ENCODE measurements at places on chromosomes 6 and 20.

GRCh38 chr6:26450240-26450639 lies 7.5 kb upstream of the BTN2A1 start:
- ATAC-seq, result no peak

DNA sequence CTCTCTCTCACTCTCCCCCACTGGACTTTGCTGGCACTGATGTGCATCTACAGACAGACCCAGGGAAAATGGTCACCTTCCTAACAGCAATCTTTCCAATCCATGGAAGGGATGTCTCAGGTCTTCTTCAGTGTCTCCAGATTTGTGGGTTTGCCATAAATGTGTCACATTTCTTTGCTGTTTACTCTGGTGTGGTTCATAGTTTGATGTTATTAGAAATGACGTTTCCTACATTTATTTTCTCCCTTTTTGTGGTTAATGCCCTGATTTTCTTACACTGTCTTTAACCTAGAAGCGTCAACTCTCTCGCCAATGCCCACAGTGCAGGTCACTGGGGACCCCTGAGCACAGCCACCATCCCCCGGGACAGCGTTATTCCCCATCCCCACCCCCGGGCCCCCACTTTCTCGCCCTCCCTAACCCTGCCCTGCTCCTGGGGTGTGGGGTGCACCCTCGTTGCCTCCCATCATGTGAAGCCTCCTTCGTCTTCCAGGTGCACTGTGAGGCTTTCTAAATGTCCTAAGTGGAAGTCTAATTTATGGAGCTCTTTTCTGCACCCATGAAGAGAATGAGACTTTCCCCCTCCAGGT lies 86.5 kb downstream of the YTHDF1 start:
- ATAC-seq, result no peak

DNA sequence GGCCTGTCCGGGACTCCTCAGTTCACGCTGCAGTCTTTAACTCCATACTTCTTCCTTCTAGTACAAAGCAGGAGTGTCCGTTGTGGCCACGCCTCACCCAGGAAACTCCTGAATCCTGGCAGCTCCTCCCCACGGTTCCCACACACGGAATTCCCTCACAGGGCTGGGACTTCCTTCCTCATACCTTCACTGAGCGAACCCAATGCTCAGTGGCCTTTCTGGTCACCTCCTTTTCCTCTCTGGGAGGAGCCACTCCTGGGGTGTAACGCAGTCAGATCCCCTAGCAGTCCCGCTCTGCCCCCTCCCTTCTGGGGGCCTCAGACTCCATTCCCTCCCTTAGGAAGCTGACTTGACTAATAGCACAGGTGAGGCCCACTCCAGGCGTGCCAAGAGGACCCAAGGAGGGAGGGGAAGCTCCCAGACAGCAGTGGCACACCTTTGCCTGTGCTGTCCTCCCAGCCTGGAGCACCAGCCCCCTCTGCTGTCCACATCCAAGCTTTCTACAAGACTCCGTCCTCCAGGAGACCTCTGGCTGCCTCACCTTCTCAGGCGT lies at the start of gene SLC52A3:
TSS of gene SLC52A3 (minus strand) at position 75 of the 553 bp plus-strand sequence. CDS start 2,726 bp downstream, outside the sequence.
- peak; percentile 58 for ATAC-seq

DNA sequence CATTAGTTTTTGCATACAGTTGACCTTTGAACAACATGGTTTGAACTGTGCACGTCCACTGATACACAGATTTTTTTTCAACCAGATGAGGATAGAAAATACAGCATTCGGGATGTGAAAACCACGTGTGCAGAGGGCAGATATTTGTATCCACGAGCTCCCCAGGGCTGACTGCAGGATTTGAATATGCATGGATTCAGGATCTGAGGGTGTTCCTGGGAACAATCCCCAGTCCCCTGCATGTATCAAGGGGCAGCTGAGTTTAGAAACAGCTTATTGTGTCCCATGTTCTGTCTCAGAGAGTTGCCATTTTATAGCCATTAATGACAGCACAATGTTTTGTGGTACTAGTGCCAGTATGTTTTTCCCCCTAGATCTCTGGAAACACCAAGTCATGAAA lies 53.6 kb downstream of the CD164 start:
- ATAC-seq, result no peak

- no peak for ATAC-seq
Observed at GRCh38 chr6:105714846-105715245, 312.0 kb upstream of the PREP start.

DNA sequence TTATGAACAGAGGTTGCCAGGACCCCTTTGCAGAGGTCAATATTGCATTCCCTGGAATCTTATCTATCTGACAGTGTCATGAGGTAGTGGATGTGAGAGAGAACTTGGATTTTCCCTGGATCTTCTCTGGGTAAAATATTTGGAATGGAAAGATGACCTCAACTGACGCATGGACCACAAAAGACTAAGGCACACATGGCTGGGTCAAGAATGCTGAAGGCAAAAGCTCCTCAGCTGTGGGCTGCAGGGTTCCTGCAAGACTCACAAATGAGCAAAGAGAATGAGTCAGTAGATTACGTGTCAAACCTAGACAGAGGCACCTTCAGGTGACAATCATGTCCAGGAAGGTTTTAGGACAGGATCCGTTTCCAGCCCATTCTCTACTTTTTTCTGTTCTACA lies 484.0 kb downstream of the C6orf118 start:
- ATAC-seq, result no peak

GRCh38 chr20:53592992-53593465 lies 610 bp downstream of the ZNF217 start:
- peak; percentile 8 for ATAC-seq

- ATAC-seq, result no peak
Observed at GRCh38 chr6:105815661-105816555, 270.2 kb upstream of the PRDM1 start.

- ATAC-seq, result no peak
Observed at GRCh38 chr6:38039502-38039901, 220.0 kb downstream of the ZFAND3 start.

- ATAC-seq, result no peak
Observed at GRCh38 chr6:69813508-69813907, 16.7 kb upstream of the LMBRD1 start.

- peak; percentile 81 for ATAC-seq
Observed at GRCh38 chr6:156731396-156731795, 45.8 kb upstream of the ARID1B start.

DNA sequence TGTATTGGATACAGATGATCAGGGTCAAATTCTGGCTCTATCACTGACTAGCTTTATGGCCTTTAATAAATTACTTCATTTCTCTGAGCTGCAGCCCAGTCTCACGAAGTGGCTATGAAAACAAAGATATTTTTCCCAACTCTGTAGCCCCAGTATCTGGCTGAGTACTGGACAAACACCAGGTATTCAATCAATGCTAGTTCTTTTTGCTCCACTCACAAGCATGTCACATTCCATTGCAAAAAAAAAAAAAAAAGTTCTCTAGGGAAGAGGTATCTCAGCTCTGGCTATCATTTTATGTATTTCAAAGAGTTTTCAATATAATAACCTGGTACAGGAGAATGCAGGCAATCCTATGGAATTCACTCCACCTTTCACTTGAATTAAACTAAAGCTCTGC lies 3.1 kb downstream of the CHD6 start:
- ATAC-seq, result no peak

- ATAC-seq, result no peak
Observed at GRCh38 chr6:128057541-128057940, 156.7 kb upstream of the THEMIS start.

GRCh38 chr6:80535914-80536565 lies 429.6 kb downstream of the BCKDHB start:
- ATAC-seq, result no peak

DNA sequence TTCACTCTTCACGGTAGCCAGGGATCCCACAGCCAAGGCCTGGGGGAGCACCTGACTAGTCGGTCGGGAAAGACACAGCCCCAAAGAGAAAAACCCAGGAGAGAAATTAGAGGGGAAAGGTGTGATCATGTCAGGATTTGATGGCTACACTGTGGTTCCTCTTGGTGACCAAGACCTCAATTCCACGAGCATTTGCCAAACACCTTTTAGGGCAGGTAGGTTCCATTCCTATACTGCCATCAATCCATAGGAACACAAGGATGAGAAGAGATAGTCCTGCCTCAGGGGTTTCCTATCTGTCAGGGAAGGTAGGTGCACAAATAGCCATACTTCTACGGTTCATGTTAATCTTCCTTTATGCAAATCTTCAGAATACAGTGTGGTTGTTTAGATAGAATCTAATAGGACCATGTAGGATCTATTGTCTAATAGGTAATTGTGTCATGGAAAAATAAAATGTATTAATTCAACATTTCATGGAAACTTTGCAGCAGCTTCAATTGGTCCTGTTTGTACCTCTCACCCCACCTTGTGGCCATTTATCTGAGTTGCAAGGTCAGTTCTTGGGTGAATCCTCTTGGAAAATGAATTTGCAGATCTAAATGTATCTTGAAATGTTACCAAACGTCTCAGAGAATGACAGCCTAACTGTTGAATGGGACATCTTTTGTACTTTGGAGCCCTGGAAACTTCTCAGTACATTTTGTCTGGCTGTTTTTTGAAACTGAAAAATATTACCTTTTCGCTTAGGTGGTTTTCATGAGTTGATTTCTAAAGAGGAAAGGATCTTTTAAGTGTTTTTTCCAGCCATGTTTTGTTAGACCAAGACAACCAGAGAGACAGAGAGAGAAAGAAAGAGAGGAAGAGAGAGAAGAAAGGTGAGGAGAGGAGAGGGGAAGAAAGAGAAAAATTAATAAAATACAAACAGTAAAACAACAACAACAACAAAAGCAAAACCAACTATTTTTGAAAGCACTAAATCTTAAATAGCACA lies 33.7 kb upstream of the IYD start:
- ATAC-seq, result no peak

DNA sequence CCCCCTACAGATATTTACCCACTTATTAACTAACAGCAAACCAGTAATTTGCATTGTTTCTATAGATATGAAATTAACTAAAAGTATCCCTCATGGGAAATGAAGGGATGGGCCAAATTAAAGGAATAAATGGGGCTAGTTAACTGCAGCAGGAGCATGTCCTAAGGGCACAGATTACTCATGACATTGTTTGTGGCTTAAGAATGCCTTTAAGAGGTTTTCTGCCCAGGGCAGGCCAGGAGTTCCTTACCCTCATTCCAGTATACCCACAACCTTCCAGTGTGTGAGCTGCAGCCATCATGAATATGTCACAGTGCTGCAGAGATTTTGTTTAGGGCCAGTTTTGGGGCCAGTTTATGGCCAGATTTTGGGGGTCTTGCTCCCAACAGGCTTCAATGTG lies 1101.9 kb downstream of the PRIM2 start:
- no peak for ATAC-seq

- no peak for ATAC-seq
Observed at GRCh38 chr6:78462728-78463127, 404.6 kb upstream of the IRAK1BP1 start.

- no peak for ATAC-seq
Observed at GRCh38 chr6:33057222-33058150, 16.0 kb downstream of the HLA-DPA1 start.

GRCh38 chr6:16999491-17000436 lies 102.1 kb upstream of the STMND1 start:
- no peak for ATAC-seq

GRCh38 chr6:3031857-3032640 lies 32.4 kb downstream of the NQO2 start:
- ATAC-seq, result no peak

- ATAC-seq, result no peak
Observed at GRCh38 chr6:22642254-22642653, 72.9 kb downstream of the HDGFL1 start.

DNA sequence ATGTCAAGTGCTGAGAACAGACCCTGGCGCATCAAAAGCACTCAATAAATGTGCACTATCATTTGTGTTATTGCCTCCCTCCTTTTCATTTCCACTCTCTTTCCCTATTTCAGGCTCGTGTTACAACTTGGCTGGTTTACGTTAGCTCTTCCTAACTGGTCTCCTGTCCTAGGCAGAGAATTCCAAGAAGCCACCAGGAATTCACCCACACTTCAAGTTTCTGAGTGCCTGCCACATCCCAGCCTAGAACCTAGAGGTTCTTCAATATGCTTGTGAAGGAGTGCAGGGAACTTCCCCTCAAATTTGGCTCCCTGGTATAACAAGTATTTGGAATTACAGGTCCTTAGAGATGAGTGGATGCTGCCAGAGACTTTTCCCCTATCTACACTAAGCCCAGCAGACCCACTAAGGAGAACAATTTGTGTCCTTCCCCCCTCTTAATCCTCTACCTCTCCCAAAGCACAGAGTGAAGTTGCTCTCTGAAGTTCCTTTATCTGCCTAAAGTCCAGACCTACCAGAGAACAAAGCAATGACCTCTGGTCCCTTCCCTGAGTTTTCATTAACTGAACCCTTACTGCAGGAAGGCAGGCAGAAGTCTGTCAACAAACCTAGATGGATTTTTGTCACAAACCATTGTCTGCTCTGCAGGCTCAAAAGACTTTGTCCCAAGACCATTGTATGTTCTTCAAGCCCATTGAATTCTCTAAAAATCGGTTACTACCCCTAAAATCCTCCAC lies 201.6 kb upstream of the JARID2 start:
- ATAC-seq, result no peak

DNA sequence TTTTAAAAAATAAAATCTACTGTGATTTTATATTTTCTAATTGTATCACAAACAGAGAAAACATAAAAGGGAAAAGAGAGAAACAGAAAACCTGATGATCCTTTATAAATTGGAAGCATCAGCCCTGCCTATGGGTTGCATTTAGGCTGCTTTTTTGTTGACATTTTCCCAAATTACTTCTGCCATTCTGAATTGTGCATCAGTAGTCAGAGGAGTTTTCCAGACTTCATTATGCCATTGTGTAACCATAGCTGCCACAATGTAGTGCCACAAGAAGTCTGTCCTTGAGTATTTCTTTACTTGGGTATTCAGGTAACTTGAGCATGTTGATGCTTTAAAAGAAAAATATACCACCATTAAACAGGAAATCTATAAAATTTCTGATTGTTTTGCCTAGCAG lies 130.3 kb downstream of the HACE1 start:
- no peak for ATAC-seq

GRCh38 chr6:46014511-46015118 lies 1.0 kb downstream of the CLIC5 start:
- peak; percentile 19 for ATAC-seq

GRCh38 chr6:137013738-137014602 lies 30.8 kb downstream of the IL20RA start:
- ATAC-seq, result peak; percentile 91

- peak; percentile 16 for ATAC-seq
Observed at GRCh38 chr20:47125508-47125757, 230.8 kb downstream of the EYA2 start.

DNA sequence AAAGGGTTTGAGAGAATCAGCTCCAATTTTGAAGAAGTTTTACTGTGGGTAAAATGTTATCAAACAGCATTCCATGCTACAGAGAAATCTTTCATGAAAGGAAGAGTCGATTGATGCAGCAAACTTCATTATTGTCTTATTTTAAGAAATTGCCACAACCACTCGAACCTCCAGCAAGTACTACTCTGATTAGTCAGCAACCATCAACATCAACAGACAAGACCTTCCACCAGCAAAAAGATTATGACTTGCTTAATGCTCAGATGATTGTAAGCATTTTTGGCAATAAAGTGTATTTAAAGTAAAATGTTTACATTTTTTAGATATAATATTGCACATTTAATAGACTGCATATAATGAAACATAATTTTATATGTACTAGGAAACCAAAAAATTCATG lies 87.5 kb downstream of the AKAP7 start:
- ATAC-seq, result no peak

- ATAC-seq, result peak; percentile 14
Observed at GRCh38 chr6:15504040-15504495, 158.8 kb downstream of the DTNBP1 start.
